ENCODE measurements at places on chromosomes 2 and 18. TPM values are rescaled to one million over a fixed set of nuclear protein-coding genes. Genes with fewer than 3 reads are reported as not detected.

SGPP2 gene
- 0.08 TPM for total RNA-seq

PFN4 gene
- 0.39 TPM for total RNA-seq

HYCC2 gene
- total RNA-seq = 3.6 TPM

SH3RF3 gene
- total RNA-seq = 0.57 TPM

UGT1A4 gene
- not detected for total RNA-seq

DNAH7 gene
- not detected for total RNA-seq

FAM124B gene
- not detected for total RNA-seq

INHBB gene
- total RNA-seq = not detected

COL4A3 gene
- not detected for total RNA-seq

FTCDNL1 gene
- 0.08 TPM for total RNA-seq

C2orf66 gene
- not detected for total RNA-seq

ECEL1 gene
- not detected for total RNA-seq

SULT1C4 gene
- total RNA-seq = not detected

LIPT1 gene
- total RNA-seq = 3.1 TPM

SCG2 gene
- total RNA-seq = not detected

ATL2 gene
- 47.9 TPM for total RNA-seq

SCYGR4 gene
- total RNA-seq = not detected

TWSG1 gene
- 44.7 TPM for total RNA-seq

PLA2R1 gene
- 4.5 TPM for total RNA-seq

PID1 gene
- 9.6 TPM for total RNA-seq

LMAN2L gene
- 16.2 TPM for total RNA-seq

UCN gene
- 2.1 TPM for total RNA-seq

COL3A1 gene
- total RNA-seq = 1.5 TPM

ITM2C gene
- 25.3 TPM for total RNA-seq

UGT1A8 gene
- total RNA-seq = not detected

CYP26B1 gene
- 3.6 TPM for total RNA-seq

FMNL2 gene
- 47.8 TPM for total RNA-seq

AFF3 gene
- total RNA-seq = not detected

PSTPIP2 gene
- total RNA-seq = 21.1 TPM

ARHGAP15 gene
- total RNA-seq = not detected

ALPG gene
- total RNA-seq = not detected

HJURP gene
- total RNA-seq = 10.9 TPM

CD207 gene
- not detected for total RNA-seq

CFAP65 gene
- total RNA-seq = not detected

LRP1B gene
- total RNA-seq = under 0.01 TPM

WDSUB1 gene
- 2.7 TPM for total RNA-seq

SMPD4 gene
- 45.2 TPM for total RNA-seq

IL1RL2 gene
- 2.1 TPM for total RNA-seq

AMER3 gene
- not detected for total RNA-seq

SP100 gene
- total RNA-seq = 42.9 TPM

OST4 gene
- 323 TPM for total RNA-seq

KCNG2 gene
- total RNA-seq = not detected

C2orf80 gene
- not detected for total RNA-seq

INO80C gene
- total RNA-seq = 20.0 TPM

CTAGE1 gene
- not detected for total RNA-seq

TUBB8B gene
- total RNA-seq = not detected

CLIP4 gene
- total RNA-seq = 37.1 TPM

ANKRD30B gene
- total RNA-seq = not detected

FAP gene
- 20.7 TPM for total RNA-seq

SETBP1 gene
- total RNA-seq = 1.9 TPM

C2orf78 gene
- total RNA-seq = not detected

ARHGEF4 gene
- 34.5 TPM for total RNA-seq

SEPTIN10 gene
- total RNA-seq = 61.2 TPM

CENPA gene
- 21.3 TPM for total RNA-seq

SERPINB12 gene
- not detected for total RNA-seq

EPG5 gene
- 7.9 TPM for total RNA-seq
